ENCODE measurements at places on chromosomes 11 and 22. TPM values are rescaled to one million over a fixed set of nuclear protein-coding genes. Genes with fewer than 3 reads are reported as not detected.

GRCh38 chr11:91397134-91397468, 827.5 kb upstream of the FAT3 start:
- DNase-seq: no peak
- H3K4me3 ChIP-seq: peak overlapping the region; percentile 51
- H3K4me1 ChIP-seq: peaks cover 47% of the 10 kb centered on the region
- H3K27ac ChIP-seq: peak overlapping the region; percentile 98
- H3K27me3 ChIP-seq: no peaks in the 10 kb centered on the region
- H3K36me3 ChIP-seq: no peaks in the 10 kb centered on the region

- H3K4me3 ChIP-seq: no peak overlapping the region
- no peaks in the 10 kb centered on the region for H3K27me3 ChIP-seq
- H3K36me3 ChIP-seq: no peaks in the 10 kb centered on the region
- no peaks in the 10 kb centered on the region for H3K4me1 ChIP-seq
- H3K27ac ChIP-seq: no peak overlapping the region
Observed at GRCh38 chr11:86869531-86869930, 69.2 kb downstream of the PRSS23 start.

DNA sequence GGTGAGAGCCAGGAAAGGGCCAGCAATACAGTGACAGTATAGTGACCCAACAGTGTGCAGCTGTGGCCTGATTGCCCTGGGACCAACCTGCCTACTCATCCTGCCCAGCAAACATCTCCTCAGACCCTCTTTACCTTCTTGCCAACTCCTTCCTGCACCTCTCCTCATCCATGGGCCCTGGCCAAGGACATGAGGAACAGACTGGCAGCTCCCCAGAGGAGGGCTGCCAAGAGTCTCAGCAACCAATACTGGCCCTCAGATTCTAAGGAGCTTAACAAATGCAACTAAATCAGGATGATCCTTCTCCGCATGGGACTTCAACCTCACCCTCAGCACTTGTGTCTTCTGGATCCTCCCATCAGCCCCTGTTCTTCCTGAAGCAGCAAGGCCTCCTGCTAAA, 77.0 kb downstream of the RPL27A start:
- H3K4me3 ChIP-seq: no peak overlapping the region
- no peaks in the 10 kb centered on the region for H3K27me3 ChIP-seq
- H3K4me1 ChIP-seq: peaks cover 29% of the 10 kb centered on the region
- DNase-seq: no peak

DNA sequence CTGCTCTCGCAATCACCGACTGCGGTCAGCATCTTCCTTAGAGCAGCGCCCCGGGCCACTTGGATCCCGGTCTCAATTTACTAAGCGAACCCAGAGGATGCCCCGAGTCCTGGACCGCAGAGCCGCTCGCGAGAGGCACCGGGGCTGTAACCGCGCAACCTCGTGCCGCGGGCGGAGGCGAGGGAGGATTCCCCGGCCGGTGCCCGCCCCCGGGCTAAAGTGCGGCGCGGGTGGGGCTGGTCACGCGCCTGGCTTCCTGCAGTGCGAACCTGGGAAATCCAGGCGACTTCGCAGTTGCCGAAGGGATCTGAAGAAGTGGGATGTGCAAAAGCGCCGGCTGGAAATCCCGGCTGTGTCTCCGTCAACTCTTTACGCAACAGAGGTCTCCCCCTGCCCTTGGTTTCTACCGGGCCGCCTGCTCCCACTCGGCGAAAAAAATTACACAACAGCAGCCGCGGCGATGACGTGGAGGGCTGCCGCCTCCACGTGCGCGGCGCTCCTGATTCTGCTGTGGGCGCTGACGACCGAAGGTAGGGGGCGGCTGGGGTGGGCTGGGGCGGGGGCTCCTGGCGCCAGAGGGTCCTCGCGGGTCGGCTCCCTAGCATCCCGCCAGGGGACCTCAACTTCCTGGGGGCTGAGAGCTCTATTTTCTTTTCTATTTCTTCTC, at the start of gene NCR3LG1:
Gene NCR3LG1, plus strand, starts transcription at position 291 of the 667 bp plus-strand sequence. Its CDS starts 170 bp downstream, at position 461.
- peaks cover 12% of the 10 kb centered on the region for H3K4me1 ChIP-seq
- peak; percentile 43 for DNase-seq
- peak within 1 kb of the TSS; percentile 1 for H3K27ac ChIP-seq
- no peaks in the 10 kb centered on the region for H3K27me3 ChIP-seq
- H3K36me3 ChIP-seq: peaks cover 33% of the 10 kb centered on the region

DNA sequence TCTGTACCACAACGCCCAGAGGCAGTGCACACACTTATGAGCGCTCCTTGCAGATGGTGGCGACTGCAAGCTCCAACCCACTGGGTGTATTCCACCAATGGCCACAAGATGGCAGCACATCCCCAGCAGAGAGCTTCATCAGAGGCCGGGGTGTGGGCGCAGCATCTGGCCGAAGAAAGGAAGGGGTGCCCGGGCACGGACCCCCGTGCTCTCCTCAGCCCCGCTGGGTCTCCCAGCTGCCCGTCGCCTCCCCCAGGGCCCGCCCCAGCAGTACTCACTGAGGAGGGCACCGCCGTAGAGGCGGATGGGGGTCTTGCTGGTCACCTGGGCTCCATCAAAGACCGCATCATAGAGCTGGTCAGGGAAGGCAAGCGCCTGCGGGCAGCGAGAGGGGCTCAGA, 14.2 kb downstream of the TP53I11 start:
- DNase-seq: peak; percentile 87
- no peaks in the 10 kb centered on the region for H3K4me1 ChIP-seq
- H3K27ac ChIP-seq: no peak overlapping the region
- no peak overlapping the region for H3K4me3 ChIP-seq
- peaks cover 35% of the 10 kb centered on the region for H3K27me3 ChIP-seq
- H3K36me3 ChIP-seq: peaks cover 11% of the 10 kb centered on the region

- H3K4me1 ChIP-seq: peaks cover 36% of the 10 kb centered on the region
- H3K27me3 ChIP-seq: peaks cover 61% of the 10 kb centered on the region
- H3K4me3 ChIP-seq: no peak overlapping the region
- H3K27ac ChIP-seq: no peak overlapping the region
- no peak for DNase-seq
- peaks cover 5% of the 10 kb centered on the region for H3K36me3 ChIP-seq
Observed at GRCh38 chr22:44364751-44365130, 52.0 kb upstream of the SHISAL1 start.

- H3K27me3 ChIP-seq: peaks cover 62% of the 10 kb centered on the region
- H3K36me3 ChIP-seq: peaks cover 5% of the 10 kb centered on the region
- no peak overlapping the region for H3K27ac ChIP-seq
- H3K4me1 ChIP-seq: peaks cover 8% of the 10 kb centered on the region
Observed at GRCh38 chr11:67413266-67413849, 2.1 kb upstream of the CARNS1 start.

GRCh38 chr22:40499209-40499623, 128.8 kb downstream of the SGSM3 start:
- peaks cover 18% of the 10 kb centered on the region for H3K36me3 ChIP-seq
- peaks cover 47% of the 10 kb centered on the region for H3K4me1 ChIP-seq
- peak; percentile 44 for DNase-seq
- H3K27me3 ChIP-seq: no peaks in the 10 kb centered on the region

DNA sequence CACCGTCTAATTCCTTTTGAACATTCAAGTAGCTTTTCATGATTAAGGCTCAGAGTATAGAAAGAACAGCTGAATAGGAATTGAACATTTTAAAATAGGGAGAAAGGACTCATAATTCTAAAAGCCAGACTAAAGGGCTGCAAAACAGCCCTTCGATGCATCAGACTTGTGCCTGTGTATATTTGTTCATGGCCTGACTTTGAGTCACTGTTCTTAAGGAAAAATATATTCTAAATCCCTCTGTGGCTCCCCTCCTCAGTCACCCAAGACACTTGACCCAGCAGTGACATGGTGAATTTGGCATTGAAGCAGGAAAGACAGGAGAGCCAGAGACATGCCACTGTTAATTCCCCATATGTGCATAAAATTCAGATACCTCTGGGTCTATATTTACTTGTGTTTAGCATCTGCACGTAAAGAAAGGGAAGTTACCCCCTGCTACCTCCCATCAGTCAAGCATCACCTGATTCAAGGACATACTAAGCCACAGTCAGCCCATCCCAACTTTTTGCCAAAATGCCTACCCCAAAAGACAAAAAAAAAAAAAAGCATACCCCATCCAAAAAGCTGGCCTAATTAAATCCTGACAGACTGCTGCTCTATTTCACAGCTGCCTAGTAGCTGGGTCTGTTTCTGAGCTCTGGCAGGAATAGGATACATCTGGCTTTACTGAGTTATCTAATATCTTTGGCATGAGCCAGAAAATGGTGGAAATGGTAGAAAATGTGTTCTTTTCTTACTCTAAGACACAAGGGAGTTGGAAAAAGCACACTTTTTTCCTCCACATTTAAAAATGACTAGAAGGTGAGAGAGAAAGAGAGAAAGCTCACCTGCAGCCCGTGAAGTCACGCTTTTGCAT, 93.5 kb downstream of the COMMD9 start:
- H3K27me3 ChIP-seq: no peaks in the 10 kb centered on the region
- no peak overlapping the region for H3K4me3 ChIP-seq
- H3K27ac ChIP-seq: no peak overlapping the region

DNA sequence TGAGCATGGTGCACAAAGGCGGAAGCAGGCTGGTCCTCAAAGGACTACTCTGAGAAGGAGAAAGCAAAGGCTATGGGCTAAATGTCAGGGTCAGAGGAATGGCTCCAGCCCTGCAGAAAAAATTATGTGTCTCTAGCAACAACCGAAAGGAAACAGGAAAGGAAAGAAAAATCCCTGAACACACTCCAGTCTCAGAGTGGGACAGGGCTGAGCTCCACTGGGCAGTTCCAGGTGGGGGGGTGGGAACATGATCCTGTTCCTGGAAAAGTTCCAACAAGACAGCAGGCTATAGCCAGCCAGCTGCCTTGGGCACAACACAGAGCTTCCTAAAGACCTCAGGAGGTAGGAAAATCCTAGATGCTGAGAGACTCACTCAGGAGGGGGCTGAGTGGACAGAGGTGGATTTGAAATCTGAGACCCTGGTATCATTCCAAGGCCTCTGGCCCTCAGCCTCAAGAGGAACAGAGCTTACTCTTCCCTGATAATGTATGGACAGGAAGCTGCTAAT, 1088.2 kb downstream of the TBC1D22A start:
- H3K4me3 ChIP-seq: no peak overlapping the region
- H3K4me1 ChIP-seq: no peaks in the 10 kb centered on the region
- no peak overlapping the region for H3K27ac ChIP-seq
- no peak for DNase-seq
- no peaks in the 10 kb centered on the region for H3K27me3 ChIP-seq
- no peaks in the 10 kb centered on the region for H3K36me3 ChIP-seq

DNA sequence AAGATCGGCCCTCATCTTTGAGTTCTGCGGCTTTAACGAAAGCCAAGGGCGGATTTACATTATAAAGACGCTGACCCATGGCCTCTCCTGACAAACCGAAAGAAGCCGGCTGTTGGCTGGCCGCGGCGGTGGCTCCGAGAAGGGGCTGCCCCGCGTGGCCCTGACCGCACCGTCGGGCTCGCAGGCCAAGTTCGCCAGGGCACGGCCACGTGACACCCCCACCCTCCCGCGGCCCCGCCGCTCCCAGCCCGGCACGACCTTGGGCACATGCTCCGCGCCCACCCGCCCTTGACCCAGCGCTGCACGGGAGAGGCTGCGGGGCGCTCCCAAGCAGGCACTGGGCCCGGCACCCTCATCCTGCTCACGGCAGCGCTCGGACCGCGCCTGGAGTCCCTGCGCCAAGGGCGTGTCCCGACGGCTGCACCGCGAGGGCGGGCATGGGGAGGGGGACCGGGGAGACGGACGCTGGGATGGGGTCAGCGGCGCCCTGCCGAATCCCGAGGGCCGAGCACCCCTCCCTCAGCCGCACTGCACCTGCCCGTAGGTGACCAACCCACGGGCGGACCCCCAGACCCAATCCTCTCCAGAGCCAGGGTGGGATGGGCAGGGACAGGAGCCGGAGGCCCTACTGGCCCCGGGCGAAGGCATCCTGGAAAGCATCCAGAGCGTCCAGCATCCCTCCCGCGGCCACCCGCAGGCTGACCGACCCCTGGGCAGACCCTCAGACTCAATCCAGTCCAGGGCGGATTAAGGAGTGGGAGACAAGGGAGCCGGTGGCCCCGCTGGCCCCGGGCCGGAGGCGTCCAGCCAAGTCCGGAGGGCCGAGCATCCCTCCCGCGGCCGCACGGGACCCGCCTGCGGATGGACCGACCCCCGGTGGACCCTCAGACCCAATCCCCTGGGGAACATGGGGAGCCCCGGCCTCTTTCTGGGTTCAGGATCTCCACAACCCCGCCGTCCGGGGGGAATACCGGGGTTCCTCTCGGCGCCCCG, 759 bp downstream of the CPT1A start:
- H3K27ac ChIP-seq: peak overlapping the region; percentile 84
- no peaks in the 10 kb centered on the region for H3K27me3 ChIP-seq
- H3K4me3 ChIP-seq: peak overlapping the region; percentile 90
- peaks cover 22% of the 10 kb centered on the region for H3K4me1 ChIP-seq
- H3K36me3 ChIP-seq: peaks cover 50% of the 10 kb centered on the region

- H3K36me3 ChIP-seq: no peaks in the 10 kb centered on the region
- H3K27ac ChIP-seq: no peak overlapping the region
- DNase-seq: no peak
- no peak overlapping the region for H3K4me3 ChIP-seq
- no peaks in the 10 kb centered on the region for H3K4me1 ChIP-seq
Observed at GRCh38 chr11:10625281-10625981, 57.0 kb upstream of the LYVE1 start.

GRCh38 chr22:49688516-49689254, 139.0 kb downstream of the BRD1 start:
- H3K36me3 ChIP-seq: no peaks in the 10 kb centered on the region
- no peak overlapping the region for H3K4me3 ChIP-seq

DNA sequence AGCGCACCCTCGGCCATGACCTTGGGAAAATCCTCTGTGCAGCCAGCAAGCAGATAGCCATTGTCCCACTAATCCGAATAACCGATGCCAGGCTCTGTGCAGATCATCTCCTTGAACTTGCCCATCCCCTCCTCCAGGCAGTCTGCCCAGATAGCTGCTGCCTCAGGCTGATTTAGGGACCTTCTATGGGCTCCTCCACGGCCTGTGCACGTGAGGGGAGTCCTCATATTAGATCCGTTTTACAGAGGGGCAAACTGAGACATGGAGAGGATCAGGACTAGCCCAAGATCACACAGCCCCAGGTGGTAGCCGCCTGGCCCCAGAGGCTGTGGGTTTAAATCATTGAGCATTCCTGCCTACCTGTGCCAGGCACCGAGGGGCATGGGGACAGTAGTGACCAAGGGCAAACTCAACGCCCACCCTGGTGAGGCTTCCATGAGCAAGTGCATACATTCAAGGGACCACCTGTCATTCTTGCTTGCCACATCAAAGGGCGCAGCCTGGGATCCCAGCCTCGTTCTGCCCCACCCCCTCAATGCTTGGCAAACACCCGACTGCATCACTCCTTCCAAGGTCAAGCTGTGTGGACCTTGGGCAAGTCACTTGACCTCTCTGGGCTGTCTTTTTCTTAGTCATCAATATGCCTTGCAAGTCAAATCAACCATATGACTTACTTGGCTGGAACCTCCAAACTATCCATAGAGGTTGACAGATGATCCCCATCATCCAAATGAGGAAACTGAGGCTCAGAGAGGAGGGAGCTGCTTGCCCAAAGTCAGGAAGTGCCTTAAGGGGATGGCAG, 131.6 kb downstream of the MN1 start:
- peaks cover 48% of the 10 kb centered on the region for H3K4me1 ChIP-seq
- peaks cover 19% of the 10 kb centered on the region for H3K36me3 ChIP-seq
- H3K27me3 ChIP-seq: no peaks in the 10 kb centered on the region
- peak; percentile 24 for DNase-seq

GRCh38 chr22:32237906-32238305, 17.2 kb downstream of the SLC5A4 start:
- H3K4me1 ChIP-seq: no peaks in the 10 kb centered on the region
- H3K36me3 ChIP-seq: no peaks in the 10 kb centered on the region
- H3K4me3 ChIP-seq: no peak overlapping the region
- H3K27ac ChIP-seq: no peak overlapping the region
- no peak for DNase-seq
- H3K27me3 ChIP-seq: peaks cover 50% of the 10 kb centered on the region

The OR51Q1 gene
- not detected for total RNA-seq

The GUCY1A2 gene
- total RNA-seq: not detected

The AIFM3 gene
- 3.1 TPM for total RNA-seq

The DAGLA gene
- total RNA-seq: 9.0 TPM

The PRAME gene
- 5.1 TPM for total RNA-seq

The LRRC75B gene
- total RNA-seq: 14.4 TPM

The PTDSS2 gene
- 30.4 TPM for total RNA-seq

Data from Calu3 (cell line).